ENCODE measurements at places on chromosomes 7 and 10.

GRCh38 chr7:129434675-129435318 lies 565 bp downstream of the STRIP2 start:
- DNase-seq: peak; percentile 14

- DNase-seq: no peak
Observed at GRCh38 chr7:106367018-106367420, 82.2 kb upstream of the NAMPT start.

GRCh38 chr7:116929021-116929420 lies 24.3 kb upstream of the ST7 start:
- no peak for DNase-seq

- no peak for DNase-seq
Observed at GRCh38 chr10:37734971-37735370, 122.4 kb downstream of the ZNF248 start.

DNA sequence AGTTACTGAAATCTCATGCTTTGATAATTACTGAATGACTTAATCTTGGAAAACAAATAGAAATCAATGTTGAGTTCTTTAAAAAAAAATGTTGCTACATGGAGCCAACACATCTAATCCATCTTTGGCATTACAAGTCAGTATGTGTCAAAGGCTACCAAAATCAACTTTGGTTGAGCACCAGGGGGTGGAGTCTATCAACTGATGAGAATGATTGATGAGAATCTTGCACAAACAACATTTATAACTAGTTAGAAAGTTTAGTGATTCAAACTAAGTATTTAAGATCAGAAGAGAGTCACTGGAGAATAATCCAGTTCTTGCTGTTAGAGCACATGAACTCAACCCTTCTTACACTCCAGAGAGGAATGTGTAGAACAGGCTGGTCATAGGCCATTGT lies 70.5 kb upstream of the LRRC17 start:
- DNase-seq: no peak

GRCh38 chr7:96670338-96671289 lies 39.0 kb downstream of the SEM1 start:
- no peak for DNase-seq

- peak; percentile 84 for DNase-seq
Observed at GRCh38 chr7:31027161-31027965, 24.7 kb upstream of the ADCYAP1R1 start.

DNA sequence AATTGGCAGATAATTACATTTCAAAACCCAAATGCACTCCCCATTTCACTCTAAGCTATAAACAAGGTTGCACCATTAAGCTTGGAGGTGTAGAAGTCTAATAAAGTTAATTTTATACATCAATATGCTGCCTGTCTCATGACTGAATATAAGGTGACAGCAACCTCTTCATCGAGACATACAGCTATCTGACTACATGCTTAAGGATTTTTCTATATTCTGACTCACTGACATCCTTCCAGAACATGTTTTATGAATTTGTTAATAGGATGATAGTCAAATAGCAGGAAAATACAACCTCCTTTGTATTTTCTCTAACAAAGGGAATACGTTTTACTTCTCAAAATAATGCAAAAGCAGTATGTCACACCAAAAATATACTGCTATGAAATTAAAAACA lies 76.6 kb downstream of the NRBF2 start:
- no peak for DNase-seq

DNA sequence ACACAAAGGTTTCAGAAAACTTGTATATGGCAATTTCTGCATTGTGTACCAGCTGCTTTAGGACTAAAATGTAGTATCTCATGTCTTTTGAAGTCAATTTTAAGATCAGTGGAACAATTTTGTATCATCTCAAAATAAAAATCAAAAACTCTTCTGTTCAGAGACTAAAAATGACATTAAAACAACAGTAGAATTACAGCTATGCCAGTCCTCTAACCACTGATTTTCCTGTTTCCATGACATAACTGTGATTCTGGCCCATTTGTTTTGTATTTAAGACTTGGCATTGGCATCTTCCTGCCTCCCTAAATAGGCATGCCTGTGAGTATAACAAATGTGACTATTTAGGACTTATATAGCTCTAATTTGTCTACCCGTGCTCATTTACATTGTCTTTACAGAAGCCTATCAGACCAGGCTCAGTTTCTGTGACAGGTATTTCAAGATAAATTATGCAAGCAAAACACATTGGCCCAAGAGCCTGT lies 29.1 kb upstream of the VPS41 start:
- no peak for DNase-seq

DNA sequence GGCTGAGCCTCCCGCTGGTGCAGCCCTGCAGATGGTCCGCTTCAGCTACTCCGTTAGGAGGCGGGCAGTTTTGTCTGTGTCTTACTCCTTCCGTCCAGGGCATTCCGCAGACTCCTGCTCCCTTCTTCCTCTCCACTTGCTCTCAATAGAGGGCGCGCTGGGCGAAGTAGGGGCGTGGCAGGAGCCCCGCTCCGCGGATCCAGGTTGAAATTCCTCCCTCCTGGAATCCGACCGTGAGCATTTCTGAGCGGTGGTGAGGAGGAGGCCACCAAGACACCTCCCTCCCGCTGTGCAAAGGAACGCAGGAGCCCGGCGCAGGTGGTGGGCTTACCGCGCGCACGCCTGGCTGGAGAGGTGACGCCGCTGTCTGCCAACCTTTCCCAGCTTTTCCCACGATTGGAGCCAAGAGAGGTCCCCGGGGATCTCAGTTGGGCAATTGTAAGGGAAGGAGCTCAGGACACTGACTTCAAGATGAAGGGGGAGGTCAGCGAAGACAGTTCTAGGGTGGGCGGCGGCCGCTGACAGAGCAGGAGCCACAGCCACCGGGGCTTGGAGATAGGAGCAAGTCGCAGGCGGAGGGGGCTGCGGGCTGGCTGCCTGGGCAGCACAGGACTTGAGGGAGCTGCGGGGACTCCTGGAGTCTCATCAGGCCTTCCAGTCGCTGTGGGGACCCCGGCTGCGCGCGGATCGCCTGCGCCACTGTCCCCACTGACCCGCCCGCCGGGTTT lies 1011.3 kb downstream of the XPNPEP1 start:
- peak; percentile 82 for DNase-seq

GRCh38 chr10:86061278-86062197 lies 305.1 kb downstream of the GRID1 start:
- no peak for DNase-seq

- no peak for DNase-seq
Observed at GRCh38 chr7:80403686-80404241, 108.1 kb downstream of the GNAT3 start.

DNA sequence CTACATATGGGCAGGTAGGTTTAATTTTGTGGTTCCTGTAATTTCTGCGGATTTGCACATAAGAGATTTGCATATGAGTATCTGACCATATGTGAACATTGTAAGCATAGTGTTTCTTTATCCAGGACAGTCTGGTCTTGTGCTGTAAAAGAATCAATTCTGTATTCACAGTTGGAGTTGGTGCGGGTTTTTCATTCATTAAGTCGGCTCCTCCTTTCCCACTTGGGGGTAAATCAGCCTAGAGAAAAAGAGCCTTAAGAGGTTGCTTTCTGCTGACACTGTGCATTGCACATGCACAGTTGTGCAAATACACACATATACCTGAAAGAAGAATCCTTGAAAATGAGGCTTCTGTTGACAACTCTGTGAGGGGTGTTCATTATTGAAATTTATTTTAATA lies 6.1 kb upstream of the CYP26C1 start:
- no peak for DNase-seq

- peak; percentile 33 for DNase-seq
Observed at GRCh38 chr10:6721480-6721879, 141.4 kb upstream of the PRKCQ start.

- peak; percentile 37 for DNase-seq
Observed at GRCh38 chr10:27998178-27998953, 513 bp downstream of the ODAD2 start.

GRCh38 chr7:149772956-149773434 lies 393 bp downstream of the ZNF467 start:
- DNase-seq: no peak

- no peak for DNase-seq
Observed at GRCh38 chr7:18458830-18459229, 36.7 kb upstream of the HDAC9 start.

- no peak for DNase-seq
Observed at GRCh38 chr7:136847858-136848257, 20.6 kb upstream of the CHRM2 start.

DNA sequence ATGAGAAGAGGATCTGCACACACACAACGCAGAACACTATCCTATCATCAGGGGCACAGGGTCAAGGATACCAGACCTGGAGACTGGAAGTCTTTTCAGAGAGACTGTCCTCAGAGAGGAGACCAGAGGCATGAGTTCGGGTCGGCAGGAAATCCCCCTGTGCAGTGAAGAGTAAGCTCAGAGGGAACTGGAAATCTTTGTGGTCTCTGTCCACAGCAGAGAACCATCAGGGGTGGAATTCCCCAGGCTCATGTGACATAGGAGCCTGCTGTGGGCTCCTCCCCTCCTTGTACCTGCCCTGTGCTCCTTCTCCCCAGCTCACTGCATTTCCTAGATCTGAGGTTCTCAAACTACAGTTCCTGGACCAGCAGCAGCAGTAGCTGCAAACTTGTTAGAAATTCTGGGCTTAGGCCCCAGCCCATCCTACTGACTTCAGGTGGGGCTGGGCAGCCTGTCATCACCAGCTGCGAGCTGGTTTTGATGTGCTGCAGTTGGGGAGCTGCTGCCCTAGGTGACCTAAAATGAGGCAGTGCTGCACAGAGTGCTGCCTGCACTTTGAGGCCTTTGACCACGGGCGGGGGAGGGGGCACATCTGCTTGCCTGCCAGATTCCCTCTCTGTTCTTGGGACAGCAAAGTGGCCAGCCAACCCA lies 2.4 kb downstream of the ZMIZ2 start:
- DNase-seq: no peak

DNA sequence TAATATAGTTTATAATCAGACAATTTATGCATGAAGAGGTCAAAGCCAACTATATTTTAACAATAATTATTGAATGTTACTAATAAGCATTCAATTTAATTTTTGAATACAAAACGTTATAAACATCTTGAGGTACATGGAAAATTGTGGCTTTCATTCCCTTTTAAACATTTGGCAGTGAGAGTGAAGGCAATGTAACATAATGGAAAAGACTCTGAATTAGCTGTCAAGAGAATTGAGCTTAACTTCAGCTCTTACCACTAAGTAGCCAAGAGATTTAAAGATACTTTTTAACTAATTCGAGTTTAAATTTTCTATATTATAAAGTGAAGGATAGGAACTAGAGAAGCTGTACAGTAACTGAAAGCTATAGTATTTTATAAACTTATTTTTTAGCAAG lies 98.6 kb downstream of the SEMA3A start:
- DNase-seq: no peak

- DNase-seq: no peak
Observed at GRCh38 chr10:12350167-12350872, 973 bp downstream of the CAMK1D start.

DNA sequence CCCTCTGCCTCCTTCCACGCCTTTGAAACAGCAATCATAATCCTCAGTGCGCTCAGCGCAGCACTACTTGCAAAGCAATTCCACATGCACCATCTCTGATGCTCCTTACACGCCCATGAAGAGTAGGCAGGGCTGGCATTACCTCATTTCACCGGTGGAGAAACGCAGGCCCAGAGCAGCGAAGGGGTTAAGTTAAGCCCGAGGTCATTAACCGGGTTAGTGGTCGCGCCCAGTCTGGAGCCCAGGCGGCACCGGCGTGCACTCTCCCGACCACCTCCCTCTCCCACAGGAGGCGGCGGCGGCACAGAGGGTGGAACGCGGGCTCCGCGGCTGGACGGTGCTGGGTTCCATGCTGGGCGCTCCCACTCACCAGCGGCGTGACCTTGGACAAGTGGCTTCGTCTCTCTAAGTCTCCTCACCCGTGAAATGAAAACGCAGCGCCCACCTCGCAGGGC lies 515 bp downstream of the FASTK start:
- no peak for DNase-seq

GRCh38 chr7:104442481-104442880 lies 114.1 kb downstream of the LHFPL3 start:
- no peak for DNase-seq

DNA sequence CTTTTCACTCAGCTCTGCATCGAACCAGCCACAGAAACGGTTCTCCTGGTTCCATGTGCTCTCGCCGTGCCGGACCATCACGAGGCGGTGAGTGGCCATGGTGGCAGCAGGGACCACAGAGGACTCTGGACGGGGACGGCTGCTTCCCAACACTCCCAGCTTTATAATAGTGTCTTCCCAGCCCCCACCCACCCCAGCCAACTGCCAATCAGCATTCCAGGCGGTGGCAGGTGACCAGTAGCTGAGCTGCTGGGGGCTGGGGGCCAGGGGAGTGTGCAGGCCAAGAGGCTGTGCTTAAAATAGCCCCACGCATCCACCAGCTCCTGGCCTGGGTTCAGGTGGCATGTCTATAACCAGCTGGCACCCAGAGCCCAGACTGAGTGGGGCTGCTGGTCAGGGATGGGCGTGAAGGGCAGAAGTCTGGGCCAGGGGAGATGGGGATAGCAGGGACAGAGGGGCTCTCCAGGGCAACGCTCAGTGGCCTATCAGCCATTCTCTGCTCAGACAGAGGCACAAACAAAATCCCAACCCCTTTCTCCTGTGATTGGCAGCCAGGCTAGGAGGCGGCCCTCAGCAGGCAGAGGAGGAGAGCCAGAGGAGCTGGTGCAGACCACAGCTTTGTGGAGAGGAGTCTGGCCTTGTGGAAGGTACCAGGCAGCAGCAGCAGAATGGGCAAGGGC lies at the start of gene PGAM2:
Gene PGAM2, minus strand, starts transcription at position 137 of the 680 bp plus-strand sequence. Its CDS starts 38 bp downstream, at position 99.
- DNase-seq: no peak

GRCh38 chr10:31034098-31034909 lies 2.6 kb upstream of the ZNF438 start:
- no peak for DNase-seq

GRCh38 chr10:35542303-35542702 lies 62.8 kb upstream of the GJD4 start:
- no peak for DNase-seq

GRCh38 chr7:51138123-51139085 lies 178.2 kb downstream of the COBL start:
- DNase-seq: no peak

- DNase-seq: no peak
Observed at GRCh38 chr10:117480097-117480496, 62.4 kb upstream of the EMX2 start.

GRCh38 chr7:78863281-78863680 lies 590.2 kb downstream of the MAGI2 start:
- peak; percentile 14 for DNase-seq

- DNase-seq: no peak
Observed at GRCh38 chr10:18797286-18797685, 138.1 kb downstream of the ARL5B start.

- peak; percentile 84 for DNase-seq
Observed at GRCh38 chr7:42174391-42174912, 62.6 kb downstream of the GLI3 start.

DNA sequence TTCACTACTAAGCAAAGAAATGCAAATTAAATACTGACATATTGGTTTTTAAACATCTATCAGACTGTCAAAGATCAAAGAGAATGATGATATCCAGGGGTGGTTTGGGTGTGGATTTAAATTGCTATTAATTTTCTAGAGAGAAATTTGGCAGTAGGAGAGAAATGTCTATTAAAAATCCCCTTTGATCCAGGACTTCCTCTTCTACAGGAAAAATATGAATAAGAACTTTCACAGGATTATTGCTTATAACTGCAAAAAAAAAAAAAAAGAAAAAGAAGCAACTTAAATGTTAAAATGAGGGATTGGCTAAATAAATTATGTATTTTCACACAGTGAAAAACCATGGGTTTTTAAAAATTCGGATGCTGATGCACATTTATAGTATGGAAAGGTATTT lies 21.0 kb downstream of the CFAP58 start:
- no peak for DNase-seq

Data from left kidney (tissue), 8 donors.